Stomach (tissue), 19 donors: ENCODE measurements at places on chromosomes 11 and 22. TPM values are rescaled to one million over a fixed set of nuclear protein-coding genes. Genes with fewer than 3 reads are reported as not detected.

GRM5 gene
- polyA plus RNA-seq, result not detected

KREMEN1 gene
- 8.1 TPM for polyA plus RNA-seq

SERHL2 gene
- 3.3 TPM for polyA plus RNA-seq

JAML gene
- polyA plus RNA-seq, result 4.6 TPM

PGA5 gene
- polyA plus RNA-seq, result 1,014 TPM
